ENCODE measurements at places on chromosomes 6 and 20.

DNA sequence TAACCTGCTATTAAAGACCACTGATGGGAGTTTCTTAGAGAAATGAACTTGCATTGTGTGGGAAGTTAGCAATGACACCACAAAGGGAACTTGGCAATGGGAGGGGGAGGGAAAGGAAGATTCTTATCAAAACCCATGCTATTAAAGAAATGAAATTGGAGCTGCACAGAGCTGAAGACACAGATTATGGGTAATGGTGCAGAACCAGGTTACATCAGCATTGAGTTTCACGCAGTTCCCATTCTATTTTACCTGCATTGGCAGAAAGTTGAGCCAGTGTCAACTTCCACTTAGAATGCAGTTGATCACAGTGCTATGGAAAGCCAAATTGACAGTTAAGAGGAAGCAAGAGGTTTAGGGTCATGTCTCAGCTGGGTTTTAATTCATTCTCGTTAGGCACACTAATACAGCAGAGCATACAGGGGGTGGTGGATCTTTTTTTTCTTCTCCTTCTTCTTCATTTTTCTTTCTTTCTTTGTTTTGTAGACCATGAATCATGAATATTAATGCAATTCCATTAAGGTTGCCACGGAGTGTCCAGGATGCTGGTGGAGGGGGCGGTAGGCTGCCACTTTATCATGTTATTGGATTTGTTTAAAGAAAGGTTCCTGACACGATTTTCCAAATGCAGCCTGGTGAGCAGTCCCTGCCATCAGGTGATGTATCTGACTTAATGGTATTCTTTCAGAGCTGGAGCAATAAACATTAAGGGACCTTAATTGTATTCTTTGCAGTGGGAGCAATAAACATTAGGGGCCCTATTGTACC is 1092.0 kb upstream of the MAP3K7 start:
- no peak for DNase-seq

- DNase-seq: no peak
Measured at GRCh38 chr6:149140910-149141290, 176.6 kb upstream of the TAB2 start.

DNA sequence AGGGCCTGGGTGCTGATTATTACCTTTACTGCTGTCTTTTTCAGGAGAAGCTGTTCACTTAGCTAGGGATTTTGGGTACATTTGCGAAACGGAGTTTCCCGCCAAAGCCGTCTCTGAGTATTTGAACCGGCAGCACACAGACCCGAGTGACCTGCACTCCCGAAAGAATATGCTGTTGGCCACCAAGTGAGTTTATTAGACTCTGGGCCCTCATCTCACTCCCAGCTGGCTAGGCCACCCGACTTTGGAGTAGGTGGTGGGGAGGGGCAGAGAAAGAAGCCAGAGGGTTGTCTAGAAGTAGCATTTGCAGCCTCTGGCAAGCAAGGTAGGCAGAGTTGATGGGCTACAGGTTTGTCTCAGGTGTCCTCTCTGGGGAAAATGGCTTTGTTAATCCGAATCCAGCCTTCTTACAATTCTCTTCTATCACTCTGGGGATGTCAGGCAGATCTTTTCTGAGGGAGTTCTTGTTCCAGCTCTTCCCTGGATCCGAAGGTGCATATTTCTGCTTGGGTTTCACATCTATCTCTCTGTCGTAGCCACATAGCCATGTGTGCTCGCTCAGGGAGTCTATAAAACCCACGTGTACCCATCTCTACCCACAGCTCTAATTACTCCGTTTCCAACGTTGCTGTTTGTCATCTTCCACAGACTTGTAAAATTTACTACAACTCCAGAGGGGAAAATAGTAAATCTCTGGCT is 21.6 kb downstream of the TFAP2B start:
- DNase-seq: no peak

DNA sequence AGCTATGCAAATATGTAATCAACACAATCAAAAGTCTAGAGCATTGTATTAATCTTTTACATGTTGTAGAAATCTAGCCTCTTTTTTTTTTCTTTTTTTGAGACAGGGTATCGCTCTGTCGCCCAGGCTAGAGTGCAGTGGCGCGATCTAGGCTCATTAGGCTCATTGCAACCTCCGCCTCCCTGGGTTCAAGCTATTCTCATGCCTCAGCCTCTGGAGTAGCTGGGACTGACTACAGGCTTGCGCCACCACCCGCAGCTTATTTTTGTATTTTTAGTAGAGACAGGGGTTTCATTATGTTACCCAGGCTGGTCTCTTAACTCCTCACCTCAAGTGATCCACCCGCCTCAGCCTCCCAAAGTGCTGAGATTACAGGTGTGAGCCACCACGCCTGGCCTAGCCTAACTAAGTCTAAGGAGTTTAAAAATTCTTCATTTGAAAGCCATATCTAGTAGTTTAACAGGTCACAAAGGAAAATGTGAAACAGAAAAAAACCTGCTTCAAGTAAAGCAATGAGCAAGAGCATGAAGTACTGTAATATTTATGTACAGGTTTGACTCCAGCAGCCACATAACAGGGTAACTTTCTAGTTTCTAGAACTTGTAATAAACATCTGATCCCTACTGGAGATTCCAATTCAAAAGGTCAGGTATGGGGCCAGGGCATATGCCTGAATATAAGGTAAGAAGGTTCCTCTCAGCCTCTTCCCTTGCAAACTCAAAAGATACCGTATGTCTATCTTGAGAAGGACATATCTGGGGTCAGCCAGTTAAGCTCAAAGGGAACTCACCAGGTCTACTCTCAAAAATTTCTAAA is 4.4 kb downstream of the CPNE1 start:
- DNase-seq: no peak

DNA sequence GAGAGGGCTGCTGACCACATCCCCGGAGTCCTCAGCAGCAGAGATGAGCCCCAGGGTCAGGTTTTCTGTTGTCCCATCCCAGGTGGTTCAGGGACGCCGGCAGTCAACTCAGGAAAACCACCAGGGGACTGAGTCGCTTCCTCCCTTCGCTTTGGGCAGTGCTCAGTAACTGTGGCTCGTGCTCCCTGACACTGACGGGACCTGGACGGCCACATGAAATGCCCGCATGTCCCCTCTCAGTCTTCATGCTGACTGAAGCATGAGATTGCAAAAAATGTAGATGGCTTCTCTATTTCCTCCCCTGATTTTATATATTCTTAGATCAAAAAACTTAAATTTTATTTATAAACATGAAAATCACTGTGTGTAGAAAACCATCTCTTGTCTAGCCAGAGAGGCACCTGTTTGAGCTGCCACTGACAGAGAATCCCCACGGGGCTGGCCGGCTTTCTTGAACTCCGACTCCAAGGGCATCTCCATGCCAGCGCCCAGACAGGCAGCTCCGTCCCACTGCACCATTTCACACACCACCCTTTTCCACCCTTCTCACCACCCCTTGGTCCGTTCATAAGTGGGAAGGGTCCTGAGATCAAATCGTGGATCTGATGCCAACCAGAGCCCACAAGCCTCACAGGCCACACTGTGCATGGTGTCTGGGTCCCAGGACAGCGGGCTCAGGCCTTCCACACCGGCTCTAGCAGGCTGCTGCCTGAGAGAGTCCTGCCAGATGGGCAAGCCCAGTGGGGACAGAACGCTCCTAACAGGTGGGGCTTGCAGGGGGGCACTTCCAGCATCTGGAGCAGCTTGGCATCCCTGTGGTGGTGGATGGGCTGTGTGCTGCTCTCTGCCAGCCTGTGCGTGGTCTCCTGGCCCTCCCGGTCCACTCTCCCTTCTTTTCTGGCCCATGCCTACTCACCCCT is 98.2 kb downstream of the SMOC2 start:
- DNase-seq: no peak

GRCh38 chr6:31356946-31357466 is at the start of gene HLA-B:
HLA-B (minus strand) TSS chr6:31357179; CDS start chr6:31357158, 21 bp downstream.
- peak; percentile 92 for DNase-seq

DNA sequence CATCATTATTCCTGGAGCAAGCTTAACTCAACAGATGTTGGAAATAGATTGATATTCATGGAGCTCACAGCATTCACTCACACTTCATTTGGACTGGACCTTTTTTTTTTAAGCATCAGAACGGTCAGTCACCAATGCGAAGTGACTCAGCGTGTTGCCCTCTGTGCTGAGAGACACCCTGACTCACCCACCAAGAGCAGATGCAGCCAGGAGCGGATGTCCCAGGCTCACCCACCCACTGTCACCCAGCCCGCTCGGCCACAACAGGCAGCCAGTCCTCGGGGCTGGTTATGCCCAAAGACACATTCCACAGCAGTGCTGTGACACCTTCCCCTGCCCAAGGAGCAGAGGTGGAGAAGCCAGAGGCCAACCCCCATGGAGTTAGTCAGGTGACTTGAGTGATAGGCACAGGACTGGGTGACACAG is 15.7 kb downstream of the RNASET2 start:
- DNase-seq: no peak

DNA sequence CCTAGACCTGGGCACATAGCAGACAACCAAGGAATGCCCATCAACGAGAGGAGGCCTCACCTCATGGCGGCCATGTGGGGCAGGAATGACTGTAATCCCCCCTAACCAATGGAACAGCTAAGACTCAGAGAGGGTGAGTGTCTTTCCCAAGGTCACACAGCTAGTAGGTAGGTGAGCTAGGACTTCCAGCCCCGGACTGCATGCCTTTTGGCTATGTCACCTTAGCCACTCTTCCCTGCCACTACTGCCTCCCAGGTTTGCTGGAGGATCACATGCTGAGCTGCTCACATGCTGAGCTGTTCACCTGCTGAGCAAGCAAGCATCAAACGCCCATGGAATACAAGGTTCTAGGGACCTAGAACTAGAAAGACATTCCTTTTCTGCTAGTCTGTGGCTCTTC is 188.5 kb upstream of the PMEPA1 start:
- no peak for DNase-seq

GRCh38 chr20:40991181-40991889 is 37.3 kb upstream of the TOP1 start:
- DNase-seq: peak; percentile 74

- peak; percentile 81 for DNase-seq
Measured at GRCh38 chr20:33653218-33653899, 8.8 kb upstream of the C20orf144 start.

- DNase-seq: no peak
Measured at GRCh38 chr6:134821928-134822864, 127.7 kb downstream of the ALDH8A1 start.

GRCh38 chr20:45679650-45680049 is 9.6 kb upstream of the WFDC11 start:
- no peak for DNase-seq
